ENCODE measurements at places on chromosomes 3 and 15.
A peak's percentile ranks its signal among the peaks of the same experiment; 100 is the strongest.

GRCh38 chr15:100103828-100104227 is 237.9 kb downstream of the ADAMTS17 start:
- DNase-seq, result no peak

DNA sequence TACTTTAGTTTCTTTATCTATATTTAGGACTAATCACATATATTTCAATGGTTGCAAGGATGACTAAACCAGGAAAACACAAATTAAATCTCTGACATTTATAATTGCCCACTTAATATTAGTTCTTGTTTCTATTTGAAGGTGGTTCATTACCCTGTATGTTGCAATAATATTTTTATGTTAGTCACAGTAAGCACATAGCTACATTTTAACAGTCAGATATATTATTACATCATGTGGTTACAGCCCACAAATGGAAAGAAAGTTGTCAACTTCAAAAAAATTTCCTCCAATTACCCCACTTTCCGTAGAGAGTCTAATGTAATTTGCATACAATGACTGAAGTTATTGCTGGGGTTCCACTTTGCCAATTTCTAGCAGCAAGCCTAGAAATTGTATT is 114.6 kb downstream of the TUSC7 start:
- no peak for DNase-seq

- DNase-seq, result no peak
Measured at GRCh38 chr3:55755516-55756205, 268.6 kb upstream of the WNT5A start.

DNA sequence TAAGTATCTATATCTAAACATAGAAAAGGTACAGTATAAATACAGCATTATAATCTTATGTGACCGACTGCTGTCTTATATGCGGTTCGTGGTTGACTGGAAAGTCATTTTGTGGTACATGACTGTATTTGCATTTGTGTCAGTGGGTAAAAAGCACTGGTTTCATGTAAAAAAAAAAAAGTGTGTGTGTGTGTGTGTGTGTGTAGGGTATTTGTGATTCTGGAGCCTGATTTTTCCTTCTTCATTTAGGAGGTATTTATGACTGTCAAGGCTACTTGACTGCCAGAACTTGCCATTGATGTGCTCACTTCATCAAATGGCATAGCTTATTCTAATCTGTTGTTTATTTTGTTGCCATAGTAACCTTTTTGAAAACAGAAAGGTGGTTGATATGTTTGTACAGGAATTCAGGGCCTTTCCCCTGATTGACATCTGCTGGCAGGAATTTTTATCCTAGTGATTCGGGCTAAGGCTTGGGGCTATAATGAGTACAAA is 63.2 kb downstream of the AKAP13 start:
- DNase-seq, result no peak

- no peak for DNase-seq
Measured at GRCh38 chr15:43489191-43489590, 3.8 kb downstream of the TP53BP1 start.

- no peak for DNase-seq
Measured at GRCh38 chr3:31407665-31408064, 125.1 kb upstream of the STT3B start.

- no peak for DNase-seq
Measured at GRCh38 chr3:104584682-104585081, 782.0 kb upstream of the ALCAM start.

GRCh38 chr15:37888356-37888755 is 46.1 kb upstream of the TMCO5A start:
- no peak for DNase-seq

- DNase-seq, result no peak
Measured at GRCh38 chr15:70435369-70435768, 328.0 kb downstream of the UACA start.

GRCh38 chr15:98743177-98743576 is 94.8 kb downstream of the IGF1R start:
- no peak for DNase-seq

DNA sequence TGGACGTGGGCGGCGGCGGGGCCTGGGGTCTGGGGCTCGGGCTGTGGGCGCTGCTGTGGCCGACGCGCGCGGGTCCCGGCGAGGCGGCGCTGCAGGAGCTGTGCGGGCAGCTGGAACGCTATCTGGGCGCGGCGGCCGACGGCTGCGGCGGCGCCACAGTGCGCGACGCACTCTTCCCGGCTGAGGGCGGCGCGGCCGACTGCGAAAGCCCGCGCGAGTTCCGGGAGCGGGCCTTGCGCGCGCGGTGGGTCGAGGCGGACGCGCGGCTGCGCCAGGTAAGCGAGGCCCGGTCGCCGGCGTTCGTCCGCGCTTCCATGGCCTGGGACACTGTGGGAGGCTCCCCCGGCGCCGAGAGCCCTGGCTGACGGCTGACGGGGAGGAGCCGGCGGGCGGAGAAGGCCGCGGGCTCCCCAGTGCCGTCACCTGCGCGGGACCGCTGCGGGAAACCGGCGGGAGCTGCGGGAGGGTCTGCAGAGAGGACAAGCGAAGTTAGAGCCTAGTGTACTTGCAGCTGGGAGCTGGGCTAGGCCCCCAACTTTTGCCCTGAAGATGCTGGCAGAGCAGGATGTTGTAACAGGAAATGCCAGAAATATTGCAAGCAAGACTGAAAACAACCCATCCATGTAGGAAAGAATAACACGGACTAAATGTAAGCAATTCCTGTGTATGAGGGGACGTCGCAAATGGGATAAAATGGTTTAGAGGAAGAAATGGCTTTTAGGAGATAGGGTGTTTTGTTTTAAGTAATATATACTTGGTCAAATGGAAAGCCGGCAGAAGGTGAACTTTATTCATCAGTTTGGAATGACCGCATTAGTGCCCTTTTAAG is 847 bp downstream of the WHAMM start:
- DNase-seq, result peak; percentile 31

- no peak for DNase-seq
Measured at GRCh38 chr3:34283751-34284150, 485.3 kb downstream of the PDCD6IP start.

DNA sequence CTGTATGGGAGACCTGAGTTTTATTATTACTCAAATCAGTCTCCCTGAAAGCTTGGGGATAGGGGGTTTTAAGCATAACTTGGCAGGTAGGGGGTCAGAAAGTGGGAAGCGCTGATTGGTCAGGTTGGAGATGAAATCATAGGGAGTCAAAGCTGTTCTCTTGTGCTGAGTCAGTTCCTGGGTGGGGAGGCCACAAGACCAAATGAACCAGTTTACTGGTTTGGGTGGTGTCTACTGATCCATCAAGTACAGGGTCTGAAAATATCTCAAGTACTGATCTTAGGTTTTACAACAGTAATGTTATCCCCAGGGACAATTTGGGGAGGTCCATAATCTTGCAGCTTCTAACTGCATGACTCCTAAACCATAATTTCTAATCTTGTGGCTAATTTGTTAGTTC is 17.8 kb upstream of the IQCF6 start:
- DNase-seq, result no peak

- DNase-seq, result no peak
Measured at GRCh38 chr3:137171834-137172603, 214.2 kb downstream of the IL20RB start.

- DNase-seq, result no peak
Measured at GRCh38 chr3:108391917-108392593, 95.7 kb downstream of the HHLA2 start.

DNA sequence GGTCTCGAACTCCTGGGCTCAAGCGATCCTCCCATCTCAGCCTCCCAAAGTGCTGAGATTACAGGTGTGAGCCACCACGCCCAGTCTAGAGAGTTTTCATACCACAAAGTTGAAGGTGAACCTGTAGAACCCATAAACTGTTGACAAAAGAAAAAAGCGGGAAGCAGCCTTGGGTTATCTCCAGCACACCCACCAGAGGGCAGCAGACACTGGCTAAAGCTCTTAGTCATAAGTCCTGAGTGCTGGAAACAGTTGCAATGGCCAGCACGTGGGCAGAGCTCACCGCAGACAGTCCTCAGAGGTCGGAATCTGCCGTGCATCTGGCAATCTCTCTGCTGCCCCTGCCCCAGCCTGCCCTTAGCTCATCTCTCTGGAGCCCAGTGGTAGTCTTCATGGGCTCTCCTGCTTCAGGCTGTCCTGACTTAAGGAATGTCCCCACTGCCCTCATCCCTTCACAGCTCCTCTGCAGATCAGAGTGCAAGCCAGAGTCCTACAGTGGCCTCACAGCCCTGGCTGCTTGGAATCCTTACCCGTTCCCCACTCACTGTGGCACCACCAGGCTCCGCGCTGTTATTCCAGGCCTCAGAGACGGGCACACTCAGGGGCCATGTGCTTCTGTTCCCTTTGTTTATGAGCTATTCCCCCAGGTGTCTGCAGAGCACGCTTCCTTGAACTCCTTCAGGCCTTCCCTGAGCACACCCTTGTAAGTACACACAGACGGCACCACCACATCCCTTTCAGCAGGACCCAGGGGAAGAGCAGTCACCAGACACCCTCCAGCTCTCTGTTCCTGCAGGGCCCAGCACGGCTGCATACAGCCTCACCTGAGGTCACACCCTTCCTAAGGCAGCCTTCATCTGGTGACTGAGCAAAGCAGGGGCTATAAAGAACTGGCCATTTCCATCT is 8.8 kb upstream of the ELP6 start:
- no peak for DNase-seq

GRCh38 chr3:150902988-150903387 is 2.3 kb downstream of the MINDY4B start:
- DNase-seq, result no peak

DNA sequence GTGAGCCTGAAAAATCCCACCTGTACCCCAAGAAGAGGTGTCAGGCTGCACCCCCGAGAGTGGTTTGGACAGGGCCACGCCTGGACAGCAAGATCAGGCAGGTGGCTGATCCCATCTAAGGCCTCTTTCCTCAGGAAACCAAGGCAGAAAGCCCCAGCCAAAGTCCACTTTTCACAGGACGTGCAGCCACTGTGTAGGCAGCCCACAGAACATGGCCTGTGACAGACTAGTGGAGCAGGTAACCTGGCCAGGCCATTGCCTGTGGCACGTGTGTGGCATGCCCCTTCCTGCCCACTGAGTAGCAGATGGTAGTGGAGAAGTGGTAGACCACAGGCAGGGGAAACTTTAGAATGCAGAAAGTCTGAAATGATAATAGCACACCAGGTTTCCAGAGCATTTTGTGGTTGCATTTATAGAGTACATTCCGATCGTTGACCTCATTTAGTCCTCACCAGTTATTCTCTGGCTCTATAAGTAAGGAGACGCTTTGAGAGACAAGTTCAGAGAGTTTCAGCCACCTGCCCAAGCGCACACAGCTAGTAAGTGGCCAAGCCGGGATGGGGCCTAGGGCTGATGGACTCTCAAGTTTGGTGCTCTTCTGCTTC is 68.7 kb downstream of the AAGAB start:
- DNase-seq, result no peak

DNA sequence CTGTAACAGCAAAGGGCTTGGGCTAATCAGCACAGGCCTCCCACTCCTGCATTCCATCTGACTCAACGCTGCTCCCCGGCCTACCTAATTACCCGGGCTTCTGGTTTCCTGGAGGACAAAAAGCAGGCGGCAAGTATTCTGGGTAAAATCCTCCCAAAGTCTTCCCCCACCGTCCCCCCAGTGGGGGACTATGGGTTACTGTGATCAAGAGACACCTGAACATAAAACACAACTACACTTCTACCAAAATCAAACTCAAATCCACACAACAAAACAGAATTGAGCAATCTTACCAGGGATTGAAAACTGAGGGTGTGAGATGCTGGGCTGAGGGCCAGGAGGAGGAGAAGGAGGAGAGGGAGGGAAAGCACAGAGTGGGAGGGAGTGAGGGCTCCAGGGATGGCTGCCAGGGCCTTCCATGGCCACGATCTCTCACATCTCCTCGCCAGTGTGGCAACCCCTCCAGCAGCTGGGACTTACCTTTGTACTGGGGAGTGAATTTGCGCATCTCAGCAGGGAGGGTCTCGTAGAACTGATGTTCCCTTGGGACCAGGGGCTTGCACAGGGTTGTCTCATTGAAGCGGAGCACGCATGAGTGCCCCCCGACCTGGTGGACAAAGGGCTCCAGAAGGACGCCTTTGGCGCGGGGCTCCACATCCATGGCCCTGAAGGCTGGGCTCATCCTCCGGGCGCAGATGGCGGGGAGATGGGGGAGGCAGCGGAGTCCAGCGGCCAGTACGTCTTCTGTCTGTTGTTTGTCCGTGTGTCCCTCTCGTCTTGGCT is 9.1 kb upstream of the NCKIPSD start:
- no peak for DNase-seq

DNA sequence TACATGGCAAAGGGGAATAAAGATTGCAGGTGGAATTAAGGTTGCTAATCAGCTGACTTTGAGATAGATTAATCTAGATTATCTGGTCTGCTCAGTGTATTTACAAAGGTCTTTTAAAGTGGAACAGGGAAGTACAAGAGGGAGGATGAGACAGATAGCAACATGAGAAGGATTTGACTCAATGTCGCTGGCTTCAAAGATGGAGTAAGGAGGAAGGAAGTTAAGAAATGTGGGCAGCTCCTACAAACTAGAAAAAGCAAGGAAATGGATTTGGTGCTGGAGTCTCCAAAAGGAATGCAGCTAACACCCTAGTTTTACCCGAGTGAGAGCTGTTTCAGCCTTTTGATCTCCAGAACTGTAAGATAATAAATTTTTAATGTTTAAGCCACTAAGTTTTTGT is 180.7 kb upstream of the TTC14 start:
- no peak for DNase-seq

DNA sequence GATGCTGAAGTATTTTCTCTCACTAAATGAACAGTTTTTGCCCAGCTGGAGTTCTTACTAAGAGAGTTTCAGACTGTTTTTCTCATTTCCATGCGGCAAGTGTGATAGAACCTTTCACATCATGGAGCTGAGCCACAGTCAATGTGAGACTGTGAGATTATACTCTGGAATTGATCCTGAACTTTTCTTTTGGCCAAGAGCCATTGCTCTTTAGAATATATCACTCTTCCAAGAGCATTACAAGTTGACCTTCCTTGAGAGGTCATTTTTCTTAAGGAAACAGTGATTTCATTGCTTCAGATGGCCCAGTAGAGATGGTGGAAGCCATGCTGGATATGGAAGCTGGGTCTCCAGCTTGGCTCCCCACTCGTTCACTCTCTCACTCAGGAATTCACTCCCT is 212.9 kb upstream of the UMPS start:
- DNase-seq, result no peak

DNA sequence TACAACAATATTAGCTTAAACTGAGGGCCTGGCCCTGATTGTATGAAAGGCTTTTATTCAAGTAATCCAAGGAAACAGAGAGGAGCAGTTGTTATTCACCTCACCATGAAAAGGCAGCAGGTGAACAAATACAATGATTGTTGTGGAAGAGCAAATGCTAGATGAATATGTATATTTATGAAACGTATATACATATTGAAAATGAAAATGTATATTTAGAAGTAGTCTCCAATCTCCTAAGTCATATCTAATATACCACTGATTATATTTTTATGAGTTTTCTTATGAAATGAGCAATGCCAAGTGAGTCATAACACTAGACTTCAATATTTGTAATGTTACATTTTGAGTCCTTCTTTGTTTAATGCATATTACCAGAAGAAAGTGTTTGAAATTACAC is 116.2 kb upstream of the KCNMB2 start:
- DNase-seq, result no peak

DNA sequence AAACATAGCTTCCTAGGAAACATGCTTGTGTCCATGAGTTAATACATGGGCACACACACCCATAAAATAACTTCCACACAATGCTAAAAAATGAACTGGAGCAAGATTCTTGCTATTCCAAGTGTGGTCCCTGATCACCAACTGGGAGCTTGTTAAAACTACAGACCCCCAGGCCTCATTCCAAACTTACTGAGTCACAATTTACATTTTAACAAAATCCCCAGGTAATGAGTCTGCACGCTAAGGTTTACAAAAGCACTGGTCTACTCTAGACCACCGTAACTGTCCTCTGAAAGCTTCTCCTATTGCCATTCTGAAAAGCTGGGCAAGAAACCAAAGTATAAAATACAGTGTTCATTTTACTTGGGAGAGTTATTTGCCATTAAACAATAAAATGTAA is 45.4 kb downstream of the IGF2BP2 start:
- no peak for DNase-seq

- no peak for DNase-seq
Measured at GRCh38 chr3:128835096-128835495, 44.3 kb upstream of the ACAD9 start.
